Stimulated activated CD4-positive, alpha-beta T cell treated with anti-CD3 and anti-CD28 coated beads, Interleukin-1b, Interleukin-23, amount 100 ng/mL, for 1 hour (primary cell): ENCODE measurements at places on chromosomes 12 and 14.

DNA sequence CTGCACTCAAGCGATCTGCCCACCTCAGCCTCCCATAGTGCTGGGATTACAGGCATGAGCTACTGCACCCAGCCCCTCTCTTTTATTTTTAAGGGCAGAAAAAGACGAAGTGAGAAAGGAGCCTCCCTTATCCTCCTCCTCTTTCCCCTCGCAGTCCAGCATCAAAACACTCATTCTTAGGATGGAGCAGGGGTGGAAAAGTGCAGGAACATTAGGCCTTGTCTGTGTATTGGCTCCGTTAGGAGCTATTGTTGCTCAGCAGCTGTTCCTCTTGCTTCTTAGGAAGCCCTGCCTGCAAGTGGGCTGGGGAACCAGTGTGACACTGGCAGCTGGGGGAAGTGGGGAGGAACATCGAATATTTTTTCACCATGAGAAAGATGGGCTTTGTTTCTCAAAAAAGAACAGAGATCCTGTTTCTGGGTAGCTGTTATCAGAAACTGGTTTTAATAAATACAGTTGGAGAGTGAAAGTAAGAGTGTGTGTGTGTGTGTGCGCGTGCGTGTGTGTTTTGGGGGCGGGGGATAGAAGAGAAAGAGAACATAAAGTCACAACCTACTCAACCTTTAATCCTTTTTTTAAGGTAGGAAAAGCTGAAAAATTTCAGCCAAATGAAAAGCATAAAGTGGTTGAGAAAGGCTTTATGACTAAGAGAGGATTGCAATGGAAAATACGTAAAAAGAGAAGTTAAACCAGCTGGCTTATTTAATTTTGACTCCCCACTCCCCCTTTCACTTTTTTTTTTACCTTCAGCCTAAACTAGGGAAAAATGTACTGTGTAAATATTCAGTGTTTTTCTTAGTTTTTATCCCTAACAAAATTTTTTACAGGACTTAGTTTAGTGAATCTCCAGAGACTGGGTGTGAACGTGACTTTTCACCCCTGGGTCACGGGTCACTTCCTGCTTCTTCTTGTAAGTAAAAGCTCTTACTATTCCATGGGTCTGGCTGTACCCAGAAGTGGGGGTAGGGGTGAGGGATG lies 197.2 kb upstream of the PLEKHG7 start:
- DNase-seq, result peak; percentile 34

GRCh38 chr12:127383281-127383680 lies 883.7 kb upstream of the TMEM132C start:
- DNase-seq, result no peak

DNA sequence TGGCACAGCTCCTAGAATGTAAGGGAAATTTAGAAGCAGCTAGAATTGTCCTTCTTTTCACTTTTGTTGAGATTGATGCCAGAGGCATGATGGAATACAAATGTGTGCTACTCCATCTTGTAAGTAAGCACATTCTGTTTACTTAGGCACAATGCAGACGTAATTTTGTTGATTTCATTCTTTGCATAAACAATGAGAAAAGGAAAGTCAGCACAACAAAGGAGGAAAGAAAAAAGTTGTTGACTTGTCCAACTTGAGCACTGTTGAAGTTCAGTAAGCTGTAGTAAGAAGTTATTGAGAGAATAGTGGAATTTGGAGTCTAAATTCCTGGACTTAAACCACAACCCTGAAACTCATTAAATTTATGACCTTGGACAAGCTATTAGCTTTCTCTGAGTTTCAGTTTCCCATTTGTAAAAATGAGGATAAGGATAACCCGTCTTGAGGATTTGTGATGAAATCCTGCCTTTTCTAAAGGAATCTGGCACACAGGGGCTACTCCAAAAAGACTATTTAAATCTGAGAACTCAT lies 19.4 kb upstream of the CNTN1 start:
- no peak for DNase-seq

- peak; percentile 25 for DNase-seq
Observed at GRCh38 chr14:33950320-33951182, at the start of gene EGLN3. EGLN3 (minus strand) TSS chr14:33951074; CDS start chr14:33950752, 322 bp downstream.

- DNase-seq, result no peak
Observed at GRCh38 chr12:107484230-107484629, 201.4 kb upstream of the PWP1 start.

DNA sequence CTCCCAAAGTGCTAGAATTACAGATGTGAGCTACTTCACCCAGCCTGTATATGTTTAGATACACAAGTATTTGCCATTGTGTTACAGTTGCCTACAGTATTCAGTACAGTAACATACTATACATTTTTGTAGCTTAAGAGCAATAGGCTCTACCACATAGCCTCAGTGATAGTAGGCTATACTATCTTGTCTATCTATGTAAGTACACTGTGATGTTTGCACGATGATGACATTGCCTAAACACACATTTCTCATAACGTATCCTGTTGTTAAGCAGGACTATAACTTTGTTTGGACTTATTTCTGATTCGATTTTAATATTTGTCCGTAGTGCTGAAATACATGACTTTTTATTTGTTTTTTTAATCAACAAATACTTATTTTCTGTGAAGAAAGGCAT lies 129.2 kb downstream of the PCNX1 start:
- no peak for DNase-seq

DNA sequence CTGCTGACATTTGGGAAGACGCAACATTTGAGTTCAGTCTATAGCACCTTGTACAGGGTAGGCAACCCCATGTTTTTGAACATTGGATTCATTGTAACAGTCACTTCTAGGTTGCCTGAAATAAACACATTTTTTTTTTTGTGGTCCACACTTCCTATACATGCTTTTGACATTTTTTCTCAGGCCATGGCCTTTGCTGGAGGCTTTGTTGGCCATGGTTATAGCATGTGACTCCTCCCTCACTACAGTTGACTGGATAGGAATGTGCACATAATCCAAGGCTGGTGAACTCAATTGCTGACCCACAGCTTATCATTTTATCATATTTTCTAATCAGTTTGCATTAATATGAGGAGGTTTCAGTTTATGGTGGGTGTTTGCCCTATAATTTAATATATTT lies 60.6 kb downstream of the TMEM117 start:
- DNase-seq, result no peak

- DNase-seq, result no peak
Observed at GRCh38 chr12:96980991-96981414, 73.9 kb downstream of the NEDD1 start.

DNA sequence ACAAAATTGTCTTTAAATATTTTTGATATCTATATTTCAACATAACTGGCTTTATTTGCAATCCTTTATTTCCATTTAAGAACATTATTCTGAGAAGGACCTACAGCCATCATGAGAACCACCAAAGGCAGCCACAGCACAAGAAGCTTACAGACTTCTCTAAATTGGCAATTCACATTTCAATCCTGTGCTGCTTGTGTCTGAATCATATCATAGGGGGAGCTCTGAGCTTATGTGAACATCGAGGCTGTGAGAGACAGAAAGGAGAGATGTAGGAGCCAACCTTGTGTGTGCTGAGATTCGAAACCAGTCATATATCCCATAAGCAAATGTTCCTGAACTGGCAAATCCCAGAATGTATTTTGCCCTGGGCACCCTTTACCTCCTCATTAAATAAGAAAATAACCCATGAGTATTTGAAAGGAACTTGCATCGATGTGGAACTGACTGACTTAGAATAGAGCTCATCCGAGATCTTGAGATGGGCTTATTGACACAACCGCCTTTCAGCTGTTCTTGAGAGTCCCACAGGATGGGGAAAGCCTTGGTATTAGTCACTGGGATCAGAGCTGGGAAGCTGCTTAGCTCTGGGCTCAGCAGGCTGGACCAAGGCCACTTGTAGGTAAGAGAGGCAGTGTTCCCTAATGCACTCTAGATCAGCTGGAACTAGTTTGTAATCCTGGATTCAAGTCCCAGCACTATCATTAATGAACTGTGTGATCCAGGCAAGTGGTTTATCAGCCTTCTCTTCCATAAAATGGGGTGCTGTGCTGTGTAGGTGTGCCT lies 329.8 kb downstream of the CACNA1C start:
- DNase-seq, result no peak

- DNase-seq, result no peak
Observed at GRCh38 chr12:89856431-89856830, 147.8 kb upstream of the ATP2B1 start.

GRCh38 chr12:119870457-119870856 lies 6.7 kb downstream of the CIT start:
- no peak for DNase-seq

DNA sequence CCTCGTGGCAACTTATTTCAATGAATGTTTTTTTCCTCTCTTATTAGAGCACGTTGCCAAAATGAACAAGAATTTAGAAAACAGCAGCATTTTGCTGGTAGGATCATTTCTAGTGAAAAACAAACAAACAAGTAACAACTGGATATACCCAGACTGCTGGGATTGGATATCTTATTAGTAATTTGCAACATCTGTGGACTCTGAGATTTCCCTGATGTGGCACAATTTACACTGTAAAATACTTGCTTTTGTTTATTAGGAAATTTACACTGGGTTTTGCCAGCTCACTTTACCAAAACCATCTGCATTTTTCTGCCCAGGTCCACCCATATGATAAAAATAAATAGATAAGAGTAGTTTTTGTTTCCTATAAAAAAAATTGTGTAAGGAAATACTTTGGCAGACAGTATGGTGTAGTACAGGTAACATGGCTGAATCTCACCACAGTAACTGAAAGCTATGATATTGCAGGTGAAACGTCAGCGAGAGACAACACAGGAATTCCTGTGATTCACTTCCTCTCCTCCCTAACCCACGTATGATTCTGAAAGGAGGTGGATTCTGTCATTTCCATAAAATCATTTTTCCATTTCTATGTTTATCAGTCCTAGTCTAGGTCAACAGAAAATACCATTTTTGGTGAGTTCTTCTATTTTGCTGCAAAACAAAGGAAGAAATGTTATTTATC lies 176.2 kb upstream of the NOVA1 start:
- no peak for DNase-seq

GRCh38 chr12:50215033-50215432 lies 47.9 kb upstream of the CERS5 start:
- DNase-seq, result no peak

GRCh38 chr12:47730341-47730744 lies 5.1 kb upstream of the ENDOU start:
- DNase-seq, result no peak

DNA sequence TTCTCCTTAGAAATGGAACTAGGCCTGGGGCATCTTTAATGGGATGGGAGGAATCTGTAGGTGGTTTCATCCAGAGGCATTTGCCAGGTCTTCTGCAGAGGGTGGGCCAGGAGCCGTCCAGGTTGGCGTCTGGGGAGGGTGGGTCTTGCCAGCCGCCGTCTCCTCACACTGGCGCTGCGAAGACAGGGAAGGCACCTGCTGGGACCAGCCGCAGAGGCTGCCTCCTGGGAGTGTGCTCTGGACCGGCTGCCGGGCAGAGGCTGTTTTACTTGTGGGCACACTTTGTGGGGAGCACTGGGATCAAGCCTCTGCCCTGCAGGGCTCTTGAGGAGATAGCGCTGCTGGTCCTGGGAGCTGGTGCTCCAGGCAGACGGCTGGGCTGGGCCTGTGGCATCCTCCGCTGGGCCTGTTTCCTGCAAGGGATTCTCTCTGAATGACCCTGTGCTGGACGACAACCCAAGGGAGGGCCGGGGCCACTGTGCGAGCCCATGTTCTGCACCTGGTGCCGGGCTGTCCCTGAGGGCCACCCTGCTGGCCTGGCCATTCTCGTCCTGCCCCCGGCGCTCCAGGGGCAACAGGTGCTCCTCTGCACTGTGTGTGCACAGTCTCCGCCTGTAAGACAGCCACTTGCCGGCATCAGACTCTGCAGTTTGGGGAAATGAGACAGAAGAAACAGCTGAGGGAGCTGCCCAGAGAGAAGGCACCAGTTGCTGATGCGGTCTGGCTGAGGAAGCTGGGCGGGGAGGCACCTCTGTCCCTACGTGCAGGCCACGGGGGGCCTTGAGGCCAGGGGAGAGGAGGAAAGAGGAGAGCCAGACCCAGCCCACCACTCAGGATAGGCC lies 10.0 kb upstream of the TEX22 start:
- DNase-seq, result no peak

DNA sequence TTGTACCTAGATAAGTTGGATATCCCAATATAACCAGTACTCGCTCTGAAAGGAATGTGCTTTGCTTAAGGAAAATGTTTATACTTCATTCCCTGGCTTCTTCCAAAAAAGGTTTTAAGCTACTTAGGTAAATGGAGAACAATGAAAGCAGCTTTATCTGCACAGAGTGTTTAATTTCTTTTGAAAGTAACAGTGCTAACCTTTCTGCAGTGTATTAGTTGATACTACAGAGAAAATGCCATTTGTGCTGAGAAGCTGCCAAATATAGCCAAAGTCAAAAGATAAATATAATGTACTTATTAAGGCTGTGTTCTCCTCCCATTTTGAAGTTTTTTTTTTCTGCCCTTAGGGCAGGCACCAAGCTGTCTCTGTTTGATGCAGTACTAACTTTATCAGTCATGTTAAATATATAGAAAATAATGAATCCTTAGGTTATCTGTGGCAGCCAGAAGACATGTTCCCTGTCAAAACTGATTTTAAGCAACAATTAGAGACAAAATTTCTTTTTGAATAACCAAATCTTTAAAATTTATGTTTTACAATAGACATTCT lies 145.4 kb upstream of the KITLG start:
- DNase-seq, result no peak

DNA sequence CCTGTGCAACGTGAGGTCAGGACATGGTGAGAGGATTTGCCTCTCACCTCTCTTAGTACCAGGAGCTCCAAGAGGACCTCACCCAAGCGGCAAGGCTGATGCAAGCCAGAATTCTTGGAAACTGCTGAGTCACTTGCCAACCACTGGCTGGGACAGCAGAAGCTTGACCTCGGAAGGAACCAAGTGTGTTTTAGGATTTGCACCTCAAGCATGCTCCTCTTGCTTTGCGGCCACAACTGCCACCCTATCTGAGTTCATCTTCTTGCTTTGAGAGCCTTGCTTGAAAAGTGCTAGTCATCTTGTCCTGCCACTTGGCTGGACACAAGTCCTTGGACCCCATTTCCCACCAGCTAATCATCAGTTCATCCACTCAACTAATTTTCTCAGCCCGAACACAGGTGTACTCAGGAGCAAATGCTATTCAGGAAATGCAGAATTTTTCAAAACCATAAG lies 195.8 kb downstream of the SLC25A21 start:
- DNase-seq, result no peak

GRCh38 chr12:47323802-47324201 lies 244.0 kb upstream of the AMIGO2 start:
- DNase-seq, result no peak

GRCh38 chr14:54206516-54206915 lies 190.3 kb upstream of the CDKN3 start:
- no peak for DNase-seq

GRCh38 chr14:75479770-75480600 lies 42.3 kb upstream of the BATF start:
- DNase-seq, result no peak

GRCh38 chr12:52506858-52507715 lies 13.1 kb downstream of the KRT5 start:
- no peak for DNase-seq

DNA sequence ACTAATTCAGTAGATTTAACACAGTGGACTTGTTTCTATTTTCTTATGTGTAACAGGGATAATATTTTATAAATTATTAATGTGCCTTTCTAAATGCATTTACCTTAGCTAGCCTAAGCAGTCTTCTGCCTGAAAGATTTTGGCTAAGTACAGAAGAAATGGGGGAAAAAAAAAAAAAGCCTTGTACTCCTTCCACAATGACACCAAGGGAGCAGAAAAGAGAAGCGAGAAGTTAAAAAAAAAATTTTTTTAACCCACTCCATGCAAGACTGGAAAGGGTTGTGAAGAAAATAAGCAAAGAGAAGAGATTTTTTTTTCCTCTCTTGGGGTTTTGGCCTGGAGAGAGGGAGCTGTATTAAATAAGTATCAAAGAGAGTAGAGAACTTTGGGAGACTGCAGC lies 28.7 kb downstream of the NELL2 start:
- DNase-seq, result no peak
